ENCODE measurements at places on chromosomes 1 and 21.

GRCh38 chr1:209873067-209873799 lies 45.5 kb downstream of the UTP25 start:
- no peak for DNase-seq

- no peak for DNase-seq
These were observed 19.6 kb downstream of the PTGER3 start for GRCh38 chr1:71027991-71028390.

- no peak for DNase-seq
These were observed 3.2 kb upstream of the SLC6A9 start for GRCh38 chr1:44034423-44034822.

DNA sequence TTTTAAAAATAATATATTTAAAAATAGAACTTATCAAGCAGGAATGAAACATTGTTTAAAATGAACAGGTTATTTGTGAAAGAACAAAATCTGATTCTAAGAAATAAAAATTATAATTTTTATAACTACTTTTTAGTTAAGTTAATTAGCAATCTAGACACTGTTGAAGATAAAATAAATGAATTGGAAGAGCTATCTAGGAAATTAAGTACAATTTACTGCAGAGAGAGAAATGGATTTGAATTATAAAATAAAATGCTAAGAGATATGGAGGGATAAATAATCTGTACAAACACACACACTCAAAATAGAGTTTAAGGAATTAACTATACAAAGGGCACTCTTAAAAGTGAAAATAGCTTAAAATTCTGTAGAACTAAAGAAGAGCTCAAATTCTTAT lies 1123.1 kb downstream of the PLA2G4A start:
- DNase-seq: no peak

All from stimulated activated CD4-positive, alpha-beta T cell treated with anti-CD3 and anti-CD28 coated beads, Interleukin-4, amount 100 ng/mL, for 48 hours (primary cell).